ENCODE measurements at places on chromosomes 13 and 19.

DNA sequence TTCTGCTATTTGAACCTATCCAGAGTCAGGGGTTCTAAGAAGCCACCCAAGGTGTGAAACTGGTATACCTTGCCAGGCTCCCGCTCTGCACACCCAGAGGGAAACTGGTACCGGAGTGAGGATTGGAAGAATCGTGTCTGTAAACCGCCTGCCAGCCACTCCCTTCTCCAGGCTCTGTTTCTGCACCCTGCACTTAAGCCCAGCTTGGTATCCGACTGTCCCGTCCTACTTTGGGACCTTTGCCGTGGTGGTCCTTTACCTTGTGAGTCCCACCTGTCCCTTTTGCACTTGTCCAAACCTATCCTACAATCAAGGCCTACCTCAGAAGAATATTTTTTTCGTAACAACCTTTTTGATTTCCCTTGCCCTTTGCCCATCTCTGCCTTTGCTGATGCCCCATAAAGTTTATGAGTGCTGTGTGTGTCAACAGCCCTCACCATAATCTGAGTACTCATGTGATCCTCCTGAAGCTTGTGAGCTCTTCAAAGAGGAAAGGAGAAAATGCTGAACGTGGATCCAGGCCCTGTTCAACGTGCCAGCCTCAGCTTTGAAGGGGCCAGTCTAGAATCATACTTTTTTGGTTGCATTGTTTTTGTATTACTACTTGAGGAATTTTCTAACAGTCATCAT lies 44.7 kb downstream of the GARRE1 start:
- DNase-seq = no peak

- DNase-seq = no peak
Observed at GRCh38 chr19:18898607-18899408, 2.9 kb upstream of the CERS1 start.

DNA sequence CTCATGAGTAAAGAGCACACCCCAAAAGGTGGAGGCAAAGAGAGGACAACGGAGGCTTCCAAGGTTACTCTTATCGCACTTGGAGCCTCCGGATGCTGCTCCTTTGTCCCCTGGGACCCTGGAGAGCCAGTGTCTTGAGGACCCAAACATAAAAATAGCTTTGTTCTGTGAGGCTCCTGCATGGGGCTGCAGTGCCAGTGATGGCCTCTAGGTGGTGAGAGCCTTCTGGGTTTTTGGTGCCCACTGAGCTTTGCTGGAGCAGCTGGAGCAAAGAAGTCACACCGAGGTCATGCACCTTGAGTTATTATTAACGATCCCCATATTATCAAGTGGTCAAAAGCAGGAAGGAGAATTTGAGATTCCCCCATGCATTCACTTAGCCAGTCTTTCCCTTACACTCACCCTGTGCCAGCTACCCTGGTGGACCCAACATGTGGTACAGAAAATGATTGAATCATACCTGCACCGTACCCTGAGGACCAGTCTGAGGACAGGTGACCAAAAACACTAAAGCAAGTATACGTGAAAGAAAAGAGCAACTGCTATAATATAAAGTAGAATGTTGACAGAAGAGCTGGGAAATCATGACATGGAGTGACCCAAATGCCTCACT lies 41.5 kb downstream of the ZNF682 start:
- DNase-seq = peak; percentile 56

DNA sequence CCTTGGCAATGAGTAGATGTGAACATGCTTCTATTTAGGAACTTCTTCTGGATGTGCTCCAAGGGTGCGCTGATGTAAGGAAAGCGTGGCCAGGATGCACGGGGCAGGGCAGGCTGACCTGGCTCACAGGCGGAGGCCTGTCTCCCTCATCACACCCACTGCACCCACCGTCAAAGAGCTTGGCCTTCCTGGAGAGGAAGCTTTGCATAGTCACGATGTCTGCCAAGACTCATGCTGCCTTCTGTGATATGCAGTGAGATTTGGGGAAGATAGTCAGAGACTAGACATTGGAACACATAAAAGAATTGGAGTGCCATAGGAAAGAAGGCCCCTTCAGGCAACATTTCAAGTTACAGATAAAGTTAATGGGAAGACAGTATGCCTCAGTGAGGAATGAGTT lies 82.0 kb downstream of the MYO16 start:
- no peak for DNase-seq

DNA sequence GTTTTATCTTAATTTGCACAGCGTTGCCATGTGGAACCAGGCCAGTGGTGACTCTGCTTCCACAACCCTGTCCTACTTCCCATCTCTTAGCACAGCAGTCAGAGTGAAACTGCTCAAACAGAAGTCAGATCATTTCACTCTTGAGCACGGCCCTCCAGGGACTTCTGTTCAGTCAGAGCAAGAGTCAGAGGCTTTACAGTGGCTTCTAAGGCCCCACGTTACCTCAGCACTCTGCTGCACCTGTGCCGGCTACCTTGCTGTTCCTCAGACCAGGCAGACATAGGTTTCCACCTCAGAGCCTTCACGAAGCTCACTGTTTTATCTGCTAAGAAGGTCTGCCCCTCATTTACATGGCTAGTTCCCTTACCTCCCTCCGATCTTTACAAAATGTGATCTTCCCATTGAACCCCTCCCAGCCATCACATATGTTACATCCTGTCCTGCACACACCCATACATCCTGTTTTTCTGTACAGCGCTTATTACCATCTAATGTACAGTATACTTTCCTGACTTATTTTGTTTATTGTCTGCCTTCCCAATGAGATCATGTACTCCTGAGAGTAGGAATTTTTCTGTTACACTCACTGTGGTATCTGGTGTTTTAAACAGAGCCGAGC lies 41.6 kb downstream of the TM9SF2 start:
- DNase-seq = peak; percentile 39

DNA sequence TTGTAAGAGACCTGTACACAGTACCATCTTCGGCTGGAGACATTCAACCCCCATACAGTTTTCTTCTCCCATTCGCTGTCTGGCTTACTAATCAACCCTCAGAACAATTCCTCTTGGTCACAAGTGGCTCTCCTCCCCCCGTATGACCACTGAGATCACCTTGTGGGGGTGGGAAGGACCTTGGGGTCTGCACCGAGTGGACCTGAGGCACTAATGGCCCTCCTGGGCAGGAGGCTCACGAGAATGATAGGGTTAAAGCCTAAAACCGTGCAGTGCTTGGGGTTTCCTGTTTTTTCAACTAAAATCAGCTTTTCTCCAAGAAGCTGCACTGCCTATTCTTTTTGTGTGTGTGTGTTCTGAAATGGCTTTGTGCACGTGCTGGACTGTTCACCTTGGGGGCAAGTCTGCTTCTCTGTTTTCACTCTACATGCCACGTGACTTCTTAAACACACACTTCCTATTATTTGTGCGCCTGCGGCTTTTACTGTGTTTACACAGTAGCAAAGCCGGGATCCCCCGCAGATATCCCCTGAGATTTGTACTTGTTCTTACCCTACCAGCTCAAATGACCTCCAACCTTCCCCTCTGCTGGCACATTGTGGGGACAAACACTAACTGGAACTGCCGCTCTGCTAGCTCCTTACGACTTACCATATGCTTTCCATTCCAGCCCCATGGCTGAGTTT lies 12.3 kb downstream of the RBM26 start:
- DNase-seq = peak; percentile 27

- DNase-seq = no peak
Observed at GRCh38 chr19:33443638-33444561, 70.4 kb downstream of the CEBPG start.

GRCh38 chr19:18419699-18420460 lies 682 bp downstream of the SSBP4 start:
- peak; percentile 26 for DNase-seq

- no peak for DNase-seq
Observed at GRCh38 chr13:98267080-98267912, 90.2 kb upstream of the RNF113B start.

- no peak for DNase-seq
Observed at GRCh38 chr13:83216479-83217245, 665.6 kb downstream of the SLITRK1 start.

GRCh38 chr13:97224544-97225300 lies 2.6 kb downstream of the MBNL2 start:
- DNase-seq = peak; percentile 46

- DNase-seq = no peak
Observed at GRCh38 chr13:106494936-106495335, 40.5 kb downstream of the EFNB2 start.

DNA sequence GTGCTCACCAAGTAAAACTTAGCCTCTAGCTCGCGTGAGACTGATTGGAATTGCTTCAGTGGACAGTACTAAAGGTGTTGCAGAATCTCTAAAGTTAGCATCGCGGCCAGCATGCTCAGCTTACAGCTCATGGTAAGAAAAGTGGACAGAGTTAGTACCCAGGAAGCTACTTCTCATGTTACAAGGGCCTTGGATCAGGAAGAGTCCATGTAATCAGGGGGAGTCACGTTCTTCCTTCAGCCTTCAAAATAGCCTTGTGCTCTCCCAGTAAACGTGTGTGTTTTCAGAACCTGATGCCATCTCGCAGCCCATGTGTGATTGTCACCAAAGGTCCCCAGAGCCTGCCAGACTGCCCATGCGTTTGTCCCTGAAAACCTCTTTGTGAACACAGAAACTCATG lies 195.8 kb upstream of the RNF113B start:
- DNase-seq = no peak

Data from stimulated activated naive CD4-positive, alpha-beta T cell (primary cell).